Right renal cortex interstitium (tissue), 3 donors: ENCODE measurements at places on chromosomes 3 and 15. TPM values are rescaled to one million over a fixed set of nuclear protein-coding genes. Genes with fewer than 3 reads are reported as not detected.

- DNase-seq: no peak
These were observed 49.6 kb upstream of the DUT start for GRCh38 chr15:48281674-48282073.

DNA sequence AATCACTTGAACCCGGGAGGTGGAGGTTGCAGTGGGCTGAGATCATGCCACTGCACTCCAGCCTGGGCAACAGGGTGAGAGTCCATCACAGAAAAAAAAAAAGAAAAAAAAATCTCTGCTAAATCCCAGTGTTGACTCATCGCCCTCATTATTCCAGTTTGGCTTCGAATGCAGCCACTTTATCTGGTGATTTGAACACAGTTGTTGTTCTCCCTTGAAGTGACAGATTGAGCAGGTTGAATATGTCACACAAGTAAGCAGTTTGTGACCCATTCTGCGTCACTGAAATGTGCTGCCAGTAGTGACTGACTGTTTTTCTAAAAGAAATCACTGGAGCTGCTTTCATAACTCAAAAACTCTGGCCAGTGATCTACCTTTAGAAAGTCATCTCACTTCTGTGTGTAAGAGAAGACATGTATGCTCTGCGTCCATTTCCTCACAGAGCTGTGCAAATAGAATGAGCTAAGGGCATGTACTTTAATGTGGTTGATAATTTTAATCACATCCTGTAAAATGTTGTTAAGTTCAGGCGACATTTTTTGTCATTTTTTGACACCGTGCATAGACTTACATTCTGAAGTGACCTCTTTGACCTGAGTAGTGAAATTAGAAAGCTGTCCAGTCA, 12.5 kb downstream of the DOCK3 start:
- no peak for DNase-seq

DNA sequence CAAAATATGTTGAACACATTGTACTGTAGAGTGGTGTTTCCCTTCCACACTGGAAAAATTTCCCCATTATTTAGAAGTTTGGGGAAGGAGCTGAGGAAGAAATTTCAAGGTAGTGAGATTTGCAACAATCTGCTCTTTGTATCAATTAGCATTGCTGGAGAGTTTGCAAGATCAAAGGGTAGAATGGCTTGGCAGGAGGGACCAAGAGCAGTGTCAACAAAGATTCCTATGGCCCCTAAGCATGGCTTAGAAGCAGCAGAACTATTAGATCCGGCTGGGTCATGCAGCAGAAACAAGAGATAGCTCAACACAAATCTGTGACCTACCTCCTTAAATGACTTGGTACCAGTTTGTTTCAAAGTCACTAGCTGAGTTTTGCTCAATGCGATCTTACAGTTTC, 175.0 kb downstream of the C3orf38 start:
- no peak for DNase-seq

DNA sequence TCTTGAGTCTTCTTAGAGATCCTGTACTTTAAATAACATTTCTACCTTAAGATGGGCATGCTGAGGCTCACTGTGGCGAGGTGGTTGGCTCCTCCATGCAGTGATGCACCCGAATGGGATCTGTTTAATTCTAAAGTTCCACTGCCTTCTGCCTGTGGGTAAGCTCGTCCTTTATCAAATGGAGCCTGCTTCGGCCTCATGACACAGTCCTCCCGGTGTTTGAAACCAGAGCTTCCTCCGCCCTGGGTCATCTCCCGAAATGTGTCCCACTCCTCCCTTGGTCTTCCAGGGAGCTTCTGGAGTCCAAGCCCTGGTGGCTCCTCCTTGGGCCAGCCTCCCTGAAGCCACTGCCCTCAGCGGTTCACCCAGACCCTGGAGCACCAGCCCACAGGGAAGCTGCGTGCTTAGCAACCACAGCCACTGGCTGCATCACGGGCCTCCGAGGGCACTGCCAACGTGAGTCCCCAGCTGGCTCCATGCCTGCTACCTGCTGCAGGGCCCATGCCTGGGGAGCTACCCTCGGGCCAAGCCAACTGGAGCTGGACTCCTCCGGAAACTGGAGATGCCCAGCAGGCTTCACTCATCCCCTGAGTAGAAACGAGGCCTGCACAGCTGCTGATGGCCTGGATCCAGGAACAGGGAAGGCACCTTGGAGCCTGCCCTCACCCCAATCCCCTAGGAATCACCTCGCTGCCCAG, 3.3 kb downstream of the RHCG start:
- no peak for DNase-seq

DNA sequence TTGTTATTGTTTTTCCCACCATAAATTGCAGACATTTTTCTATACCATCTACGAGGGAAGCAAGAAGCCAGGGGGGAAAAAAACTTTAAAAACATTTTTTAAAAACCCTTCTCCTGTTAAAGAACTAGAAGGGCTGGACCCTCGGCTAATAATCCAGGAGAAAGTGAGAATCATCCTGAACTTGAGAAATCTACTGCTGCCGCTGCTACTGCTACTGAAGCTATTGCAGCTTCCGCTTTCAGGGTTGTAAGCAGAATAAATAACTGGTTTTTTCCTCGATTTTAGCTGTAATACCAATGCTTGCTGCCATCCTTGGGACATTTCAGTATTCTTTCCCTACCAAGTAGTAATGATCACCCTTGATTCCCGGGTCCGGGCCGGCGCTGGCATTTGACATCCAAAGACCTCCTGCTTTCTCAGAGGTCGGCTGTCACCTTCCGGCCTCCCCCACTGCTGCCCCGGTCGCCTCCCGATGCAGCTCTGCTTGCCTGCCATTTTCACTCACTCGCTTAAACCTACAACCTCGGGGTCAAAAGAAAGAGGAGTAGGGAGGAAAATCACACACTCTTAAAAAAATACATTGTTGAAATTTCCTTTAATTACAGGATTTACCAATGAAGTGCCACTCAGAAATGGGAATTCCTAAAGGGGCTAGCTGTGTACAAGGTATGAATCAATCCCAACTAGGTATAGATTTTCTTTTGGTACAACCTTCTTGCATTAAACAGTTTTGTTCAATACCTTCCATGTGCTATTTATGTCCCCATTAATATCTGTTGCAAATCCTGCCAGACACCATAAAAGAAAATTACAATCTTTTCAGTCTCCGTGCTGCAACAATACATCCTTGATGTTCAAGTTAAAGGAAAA, 674 bp upstream of the MECOM start:
- DNase-seq: peak; percentile 25

GRCh38 chr3:139846729-139847128, 88.3 kb upstream of the CLSTN2 start:
- DNase-seq: no peak

DNA sequence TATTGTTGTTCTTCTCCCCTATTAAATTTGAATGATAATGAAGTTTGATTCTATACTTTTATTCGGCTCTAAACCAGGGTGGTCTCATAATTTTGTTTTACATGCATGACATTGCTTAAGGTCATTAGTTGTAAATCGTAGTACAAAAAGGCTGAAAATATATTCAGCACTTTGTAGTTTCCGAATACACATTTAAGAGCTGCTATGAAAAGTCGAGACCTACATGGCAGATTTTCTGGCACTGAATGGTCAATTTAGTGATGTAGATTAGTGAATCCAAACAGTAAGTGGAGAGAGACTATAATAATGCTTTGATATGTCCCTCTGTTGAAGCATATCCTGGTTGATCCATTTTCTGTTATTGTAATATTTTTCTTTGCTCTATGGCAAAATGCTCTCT, 254.0 kb upstream of the SOX2 start:
- no peak for DNase-seq

Gene GLDN
- polyA plus RNA-seq: 0.24 TPM

- DNase-seq: no peak
These were observed 540.4 kb downstream of the EDEM1 start for GRCh38 chr3:5727743-5728484.

GRCh38 chr3:172635588-172635987, 75.3 kb downstream of the NCEH1 start:
- DNase-seq: no peak

- DNase-seq: no peak
These were observed 13.8 kb upstream of the THRB start for GRCh38 chr3:24508423-24508839.

GRCh38 chr15:65470866-65471265, 46.6 kb downstream of the DPP8 start:
- DNase-seq: no peak

- no peak for DNase-seq
These were observed 103.3 kb downstream of the SNRK start for GRCh38 chr3:43389388-43390254.

- no peak for DNase-seq
These were observed 1367.0 kb downstream of the OTOL1 start for GRCh38 chr3:162863579-162863978.

GRCh38 chr3:177830411-177830849, 633.1 kb upstream of the TBL1XR1 start:
- no peak for DNase-seq

Gene ZNF35
- 10.4 TPM for polyA plus RNA-seq

GRCh38 chr15:72783004-72783639, 436 bp downstream of the ADPGK start:
- peak; percentile 14 for DNase-seq

GRCh38 chr3:141929341-141929995, 53.0 kb downstream of the ATP1B3 start:
- no peak for DNase-seq

Gene CHCHD4
- polyA plus RNA-seq: 20.7 TPM

Gene C2CD4A
- 0.35 TPM for polyA plus RNA-seq

DNA sequence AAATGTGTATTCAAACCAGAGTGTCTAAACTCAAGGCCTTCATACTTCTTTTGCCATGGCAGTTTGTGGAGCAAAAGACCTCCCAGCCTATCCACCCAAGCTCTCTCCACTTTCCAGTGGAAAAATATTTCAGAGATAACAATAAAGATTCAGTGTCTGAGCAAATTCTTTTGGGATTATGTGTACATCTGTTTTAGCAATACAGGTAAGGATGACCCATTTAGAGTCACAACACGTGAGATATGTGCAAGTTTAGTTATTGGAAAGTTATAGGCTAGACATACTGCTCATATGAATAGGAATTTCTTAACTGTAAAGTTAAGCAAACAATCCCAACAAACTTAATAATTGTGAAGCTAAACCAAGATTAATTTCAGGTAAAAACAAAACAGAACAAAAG, 174.5 kb upstream of the LRIG1 start:
- DNase-seq: no peak

Gene MNS1
- 39.5 TPM for polyA plus RNA-seq

Gene COL7A1
- 14.7 TPM for polyA plus RNA-seq

DNA sequence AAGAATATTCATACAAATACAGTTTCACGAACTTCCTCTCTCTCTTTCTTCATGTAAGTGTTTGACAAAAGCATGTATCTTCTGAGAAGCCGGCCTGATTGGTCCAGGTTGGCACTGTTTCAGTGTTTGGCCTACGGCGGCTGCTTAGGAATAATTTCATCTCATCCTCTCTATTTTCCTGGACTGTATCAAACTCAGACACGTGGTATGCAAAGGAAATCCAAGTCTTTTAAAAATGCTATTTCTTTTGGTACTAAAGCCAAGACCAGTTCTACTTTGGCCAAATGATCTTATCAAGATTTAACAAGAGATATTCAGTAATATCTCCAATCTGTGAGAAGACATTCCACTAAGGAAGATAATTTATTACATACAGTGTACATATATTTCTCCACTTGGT, 152.8 kb downstream of the TIGIT start:
- no peak for DNase-seq

DNA sequence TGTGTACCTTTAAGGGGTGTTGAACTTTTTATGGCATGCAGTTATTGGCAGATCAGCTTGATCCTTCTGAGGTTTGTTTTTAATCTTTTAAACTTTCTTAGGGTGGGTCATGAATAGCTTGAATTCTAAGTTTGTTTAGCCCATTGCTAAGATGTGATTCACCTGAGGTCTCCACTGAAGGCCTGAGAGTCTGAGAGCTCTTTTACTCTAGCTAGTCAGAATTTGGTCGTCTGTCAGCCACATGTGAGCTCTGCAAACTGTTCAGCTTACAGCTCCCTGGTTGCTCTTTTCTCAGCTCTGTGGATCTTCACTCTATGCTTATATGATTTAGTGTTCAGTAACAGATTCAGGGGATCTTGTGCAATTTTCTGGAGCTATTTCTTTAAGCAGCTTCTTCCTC, 161.3 kb downstream of the ABHD5 start:
- no peak for DNase-seq

GRCh38 chr3:37526511-37526910, 335.2 kb upstream of the CTDSPL start:
- no peak for DNase-seq

GRCh38 chr3:50264383-50264963, 4.5 kb upstream of the SEMA3B start:
- DNase-seq: peak; percentile 91

- DNase-seq: peak; percentile 54
These were observed 107.1 kb upstream of the ICE2 start for GRCh38 chr15:60585743-60586708.

Gene SKOR1
- polyA plus RNA-seq: 0.16 TPM

Gene CAPN3
- 24.6 TPM for polyA plus RNA-seq

- DNase-seq: no peak
These were observed 19.9 kb upstream of the UBE2E1 start for GRCh38 chr3:23785882-23786281.

GRCh38 chr3:194871143-194871863, 185.6 kb downstream of the FAM43A start:
- DNase-seq: no peak

GRCh38 chr15:64640146-64640871, 135.1 kb downstream of the RBPMS2 start:
- DNase-seq: no peak

- DNase-seq: peak; percentile 10
These were observed at the start of gene EPHA6 for GRCh38 chr3:96813820-96814650. Gene EPHA6 (plus strand): TSS chr3:96814594.

Gene CPLX3
- polyA plus RNA-seq: not detected

GRCh38 chr3:25025236-25025635, 402.8 kb upstream of the RARB start:
- DNase-seq: no peak

DNA sequence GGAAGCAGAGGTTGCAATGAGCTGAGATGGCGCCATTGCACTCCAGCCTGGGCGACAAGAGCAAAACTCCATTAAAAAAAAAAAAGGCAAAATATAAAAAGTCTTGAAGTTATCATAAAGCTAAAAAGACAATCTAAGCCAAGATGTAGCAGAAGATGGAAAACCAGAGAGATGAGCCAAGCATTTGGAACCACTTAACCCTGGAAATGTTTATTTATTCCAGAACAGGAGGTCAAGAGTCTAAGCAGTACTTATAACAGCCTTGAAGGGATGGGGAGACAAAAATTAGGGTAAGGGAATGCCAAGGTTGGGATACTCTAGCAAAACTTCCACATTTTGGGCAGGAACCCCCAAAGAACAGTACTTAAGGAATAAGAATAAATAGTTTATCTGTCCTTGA, 30.1 kb downstream of the FAIM start:
- DNase-seq: no peak

GRCh38 chr3:172694573-172695246, 16.2 kb downstream of the NCEH1 start:
- DNase-seq: no peak

DNA sequence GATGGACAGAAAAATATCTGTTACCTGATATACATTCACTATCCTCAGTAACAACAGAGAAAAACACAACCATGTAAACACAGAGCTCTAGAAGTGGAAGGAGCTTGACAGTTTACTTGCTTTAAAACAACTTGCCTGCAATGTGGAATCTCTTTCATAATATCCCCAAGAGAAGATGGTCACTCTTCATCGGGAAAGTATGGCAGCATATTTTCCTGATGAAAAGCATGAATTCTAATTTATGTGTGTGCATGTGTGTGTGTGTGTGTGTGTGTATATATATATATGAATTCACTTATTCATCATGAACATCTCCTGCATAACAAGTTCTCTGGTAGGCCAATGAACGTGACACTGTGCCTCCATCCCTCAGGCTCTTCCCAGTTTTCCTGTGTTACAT, 81.2 kb downstream of the EFL1 start:
- DNase-seq: no peak

- DNase-seq: no peak
These were observed 311.3 kb downstream of the PLCL2 start for GRCh38 chr3:17195856-17196604.

Gene VEPH1
- polyA plus RNA-seq: 62.6 TPM
